Stimulated activated CD8-positive, alpha-beta memory T cell treated with anti-CD3 and anti-CD28 coated beads, Interleukin-4, amount 100 ng/mL, for 4 hours (primary cell): ENCODE measurements at places on chromosomes 4 and X.

GRCh38 chrX:118633530-118633929, 93.9 kb upstream of the IL13RA1 start:
- no peak for DNase-seq

GRCh38 chr4:2834001-2834921, 9.4 kb upstream of the ADD1 start:
- DNase-seq = no peak

DNA sequence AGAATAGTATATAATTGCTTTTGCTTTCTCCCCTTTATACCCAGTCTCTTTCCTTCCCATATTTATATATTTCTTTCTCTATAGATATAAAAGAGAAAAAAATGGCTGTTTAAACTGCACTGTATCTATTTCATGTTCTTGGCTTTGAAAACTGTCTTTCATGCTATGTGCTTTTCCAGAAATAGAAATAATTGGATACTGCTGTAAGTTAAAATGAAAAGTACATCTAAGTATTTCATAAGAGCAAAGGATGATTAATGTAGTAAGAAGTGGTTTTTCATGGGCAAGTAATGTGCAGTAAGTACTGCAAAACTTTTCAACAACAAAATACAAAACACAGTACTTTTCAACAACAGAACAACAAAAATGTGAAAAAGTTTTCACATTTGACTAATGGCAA, 237.9 kb downstream of the SNCA start:
- no peak for DNase-seq

DNA sequence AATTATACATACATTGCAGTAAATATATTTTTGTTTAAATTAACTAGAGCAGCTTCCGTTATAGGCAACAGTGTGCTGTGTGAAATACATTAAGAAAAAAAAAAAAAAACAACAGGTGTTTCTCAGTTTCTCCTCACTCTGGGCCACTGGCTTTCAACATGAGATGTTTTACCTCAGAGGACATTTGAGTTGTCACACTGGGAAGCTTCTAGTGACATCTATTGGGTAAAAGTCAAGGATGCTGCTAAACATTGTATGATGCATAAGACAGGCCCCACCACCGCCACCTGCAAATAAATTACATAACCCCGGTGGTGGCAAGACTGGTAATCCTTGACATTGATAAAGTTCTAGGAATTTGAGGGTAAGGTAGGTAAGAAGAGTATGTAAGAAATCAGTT, 1512.2 kb downstream of the C4orf33 start:
- no peak for DNase-seq

DNA sequence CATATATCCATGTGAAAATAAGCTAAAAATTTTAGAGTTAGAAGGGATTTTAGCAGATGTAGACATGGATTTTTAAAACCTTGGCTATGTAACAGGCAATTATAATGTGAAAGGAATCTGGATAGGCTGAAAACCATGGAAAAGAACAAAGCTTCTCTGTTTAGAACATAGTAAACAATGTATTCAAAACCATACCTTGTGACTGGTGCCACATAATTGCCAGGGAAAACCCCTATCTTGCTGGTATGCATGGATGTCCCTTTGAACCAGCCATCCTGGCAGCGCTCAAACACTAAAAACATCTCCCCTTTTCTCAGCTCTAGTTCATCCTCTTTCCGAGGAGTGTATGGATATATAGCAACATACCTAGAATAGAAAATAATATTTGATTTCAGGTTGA, 110.6 kb upstream of the CBR4 start:
- DNase-seq = no peak

DNA sequence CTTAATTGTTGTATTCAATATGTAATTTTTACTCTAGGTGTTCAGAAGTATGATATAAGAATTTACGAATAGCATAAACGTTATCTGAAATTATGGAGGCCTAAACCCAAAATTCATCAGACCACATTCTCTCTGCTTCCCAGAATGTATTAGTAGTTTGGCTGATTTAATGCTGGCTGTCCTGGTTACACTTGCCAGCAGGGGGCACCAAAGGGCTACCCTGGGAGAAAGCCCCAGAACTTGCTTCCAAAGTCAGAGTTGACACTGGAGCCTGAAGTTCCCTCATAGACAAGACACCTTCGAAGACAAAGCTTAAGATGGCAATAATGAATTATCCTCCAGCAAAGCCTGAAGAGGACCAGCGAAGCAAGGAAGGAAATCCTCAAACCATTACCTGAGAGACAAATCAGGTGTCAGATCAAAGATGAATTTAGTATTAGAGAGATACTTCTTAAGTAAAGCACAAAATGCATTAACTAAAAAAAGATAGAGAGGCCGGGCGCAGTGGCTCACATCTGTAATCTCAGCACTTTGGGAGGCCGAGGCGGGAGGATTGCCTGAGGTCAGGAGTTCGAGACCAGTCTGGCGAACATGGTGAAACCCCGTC, 11.3 kb upstream of the ANOS1 start:
- DNase-seq = peak; percentile 7

GRCh38 chrX:24372021-24372763, 11.8 kb downstream of the SUPT20HL1 start:
- no peak for DNase-seq

- DNase-seq = no peak
These were observed 246.4 kb downstream of the FBXW7 start for GRCh38 chr4:152289541-152289940.

DNA sequence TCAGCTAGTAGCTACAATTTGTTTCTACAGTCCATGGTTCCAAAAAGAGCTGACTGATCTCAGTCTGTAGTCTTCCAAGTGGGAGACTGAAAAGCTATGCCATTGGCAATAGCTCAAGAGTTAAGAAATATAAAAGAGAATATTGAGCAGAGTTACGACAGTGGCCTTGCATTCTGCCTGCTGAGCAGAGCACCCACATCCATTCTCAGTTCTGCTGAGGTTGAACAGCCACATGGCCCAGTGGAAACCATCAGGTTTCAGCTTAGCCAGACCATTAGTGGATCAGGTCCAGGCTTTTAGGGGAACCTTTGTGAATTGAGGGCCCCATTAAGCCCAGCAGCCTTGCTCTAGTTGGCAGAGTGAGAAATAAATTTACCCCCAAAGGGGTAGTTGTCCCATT, 28.1 kb downstream of the ZNF81 start:
- no peak for DNase-seq

GRCh38 chrX:131729295-131729694, 185.4 kb downstream of the OR13H1 start:
- peak; percentile 63 for DNase-seq

GRCh38 chrX:84339507-84340364, 151.7 kb upstream of the RPS6KA6 start:
- no peak for DNase-seq

GRCh38 chr4:1943928-1944327, 64.8 kb downstream of the NELFA start:
- no peak for DNase-seq

DNA sequence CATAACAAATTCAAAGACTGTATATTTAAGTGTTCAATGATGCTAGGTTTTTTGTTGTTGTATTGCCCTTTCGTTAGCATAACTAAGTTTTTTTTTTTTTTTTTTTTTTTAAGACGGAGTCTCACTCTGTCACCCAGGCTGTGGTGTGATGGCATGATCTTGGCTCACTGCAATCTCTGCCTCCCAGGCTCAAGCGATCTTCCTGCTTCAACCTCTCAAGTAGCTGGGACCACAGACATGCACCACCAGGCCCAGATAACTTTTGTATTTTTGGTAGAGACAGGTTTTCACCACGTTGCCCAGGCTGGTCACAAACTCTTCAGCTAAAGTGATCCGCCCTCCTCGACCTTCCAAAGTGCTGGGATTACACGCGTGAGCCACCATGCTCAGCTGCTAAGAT, 7.0 kb downstream of the SH3BGRL start:
- no peak for DNase-seq

DNA sequence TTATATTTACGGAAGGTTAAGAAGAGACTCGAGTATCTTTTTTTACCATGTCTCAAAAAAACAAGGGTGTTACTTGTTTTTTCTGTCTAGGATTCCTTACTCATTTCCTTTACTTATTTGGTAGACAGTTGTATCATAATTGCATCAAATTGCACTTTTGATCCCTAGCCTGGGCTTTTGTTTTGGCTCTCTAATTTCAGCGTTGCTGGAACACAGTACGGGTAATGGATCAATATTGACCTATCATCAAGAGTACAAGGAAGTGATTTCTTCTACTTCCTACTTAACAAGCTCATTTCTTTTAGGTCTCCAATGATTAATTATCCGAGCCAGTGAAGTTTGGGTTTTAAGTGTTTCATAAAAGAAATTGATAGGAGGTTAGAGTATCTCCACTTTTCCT, 16.8 kb downstream of the AIMP1 start:
- no peak for DNase-seq

DNA sequence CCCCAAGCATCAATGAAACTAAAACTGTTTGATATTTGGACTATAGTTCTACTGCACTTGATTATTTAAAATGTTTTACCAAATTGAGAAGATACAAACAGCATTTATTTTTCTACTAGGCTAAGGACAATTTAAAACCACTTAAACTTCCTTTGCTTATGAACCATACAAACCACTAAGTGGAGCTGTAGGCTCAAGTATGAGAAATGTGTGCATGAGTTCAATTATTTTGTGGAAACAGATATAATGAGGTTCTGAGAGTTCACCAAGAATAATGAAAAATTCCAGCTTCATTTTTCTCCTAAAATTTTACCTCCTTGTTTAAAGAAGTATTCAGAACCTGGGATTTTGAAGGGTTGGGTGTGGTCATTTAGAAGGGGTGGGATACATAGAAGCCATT, 63.1 kb downstream of the SERPINA7 start:
- DNase-seq = no peak

- DNase-seq = no peak
These were observed 34.0 kb downstream of the ETDB start for GRCh38 chrX:135086197-135086854.

GRCh38 chrX:39730662-39731329, 367.0 kb downstream of the BCOR start:
- DNase-seq = no peak

DNA sequence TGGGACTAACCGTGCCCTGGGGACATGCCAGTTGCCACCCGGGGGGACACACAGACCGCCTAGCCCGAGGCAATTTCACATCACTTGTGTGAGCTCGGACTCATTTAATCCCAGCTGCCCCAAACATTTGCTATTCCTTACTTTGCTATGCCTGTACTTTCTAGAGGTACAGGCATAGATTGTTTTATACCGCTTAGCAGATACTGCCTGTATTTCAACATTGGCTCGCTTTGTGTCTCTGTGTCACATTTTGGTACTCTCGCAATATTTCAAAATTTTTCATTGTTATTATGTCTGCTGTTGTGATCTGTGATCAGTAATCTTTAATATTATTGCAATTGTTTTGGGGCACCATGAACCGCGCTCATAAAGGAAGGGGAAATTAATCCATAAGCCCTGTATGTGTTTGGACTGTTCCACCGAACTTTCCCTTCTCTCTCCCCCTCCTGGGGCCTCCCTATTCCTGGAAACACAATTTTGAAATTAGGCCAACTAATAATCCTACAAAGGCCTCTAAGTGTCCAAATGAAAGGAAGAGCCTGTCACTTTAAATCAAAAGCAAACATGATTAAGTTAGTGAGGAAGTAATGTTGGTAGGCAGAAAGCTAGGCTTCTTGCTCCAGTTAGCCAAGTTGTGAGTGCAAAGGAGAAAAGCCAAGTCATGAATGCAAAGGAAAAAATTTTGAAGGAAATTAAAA, 568 bp upstream of the CASP6 start:
- DNase-seq = no peak

DNA sequence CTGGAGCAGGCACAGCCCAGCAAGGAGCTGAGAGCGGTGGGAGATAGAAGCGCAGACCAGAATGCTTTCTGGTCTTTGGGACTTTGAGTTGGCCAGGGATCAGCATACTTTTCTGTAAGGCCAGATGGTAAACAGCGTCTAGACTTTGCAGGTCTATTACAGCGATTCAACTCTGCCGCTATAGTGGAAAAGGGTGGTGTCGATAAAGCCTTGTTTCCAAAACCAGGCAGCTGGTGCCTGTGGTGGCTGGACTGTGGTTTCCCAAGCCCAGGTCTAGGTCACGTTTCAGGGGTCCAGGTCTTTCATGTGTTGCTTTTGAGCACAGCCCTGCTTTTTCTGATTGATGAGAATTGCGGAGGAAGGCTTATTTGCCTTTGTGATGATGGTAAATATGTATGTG, 40.1 kb downstream of the HTT-AS start:
- no peak for DNase-seq

DNA sequence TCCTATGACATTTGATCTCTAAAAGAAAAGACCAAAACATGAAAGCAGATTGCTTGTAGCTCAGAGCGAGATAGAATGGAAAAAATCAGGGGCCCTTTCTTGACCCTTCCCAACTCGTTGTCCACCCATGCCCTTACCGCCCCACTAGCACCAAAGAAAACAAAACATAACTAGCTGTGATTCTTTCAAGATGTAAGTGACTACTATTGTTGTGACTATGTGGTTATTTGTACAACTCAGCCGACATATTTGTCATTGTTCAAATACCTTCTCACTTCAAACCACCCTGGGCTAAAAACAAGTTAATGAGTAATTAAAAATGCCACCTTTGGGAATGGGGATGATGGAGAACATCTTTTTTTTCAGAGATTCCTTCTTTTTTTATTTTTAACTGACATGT, 171.2 kb upstream of the GPC4 start:
- DNase-seq = no peak

- no peak for DNase-seq
These were observed 170.3 kb upstream of the KIT start for GRCh38 chr4:54487491-54487890.

DNA sequence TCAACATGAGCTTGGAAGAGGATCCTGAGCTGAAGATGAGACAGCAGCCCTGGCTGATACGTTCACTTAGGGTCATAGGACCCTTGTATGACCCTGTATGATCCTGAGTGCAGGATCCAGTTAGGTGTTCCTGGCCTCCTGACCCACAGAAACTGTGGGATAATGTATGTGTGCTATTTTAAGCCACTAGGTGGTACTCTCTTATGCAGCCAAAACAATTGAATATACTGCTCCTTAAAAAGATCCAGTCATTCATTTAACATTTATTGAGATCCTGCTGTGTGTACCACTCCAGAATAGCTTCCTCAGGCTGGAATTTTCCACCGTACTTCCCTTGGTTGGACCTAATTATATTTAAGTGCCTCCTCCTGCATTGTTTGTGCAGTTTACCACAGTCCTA, 167.1 kb downstream of the AMELX start:
- DNase-seq = no peak

DNA sequence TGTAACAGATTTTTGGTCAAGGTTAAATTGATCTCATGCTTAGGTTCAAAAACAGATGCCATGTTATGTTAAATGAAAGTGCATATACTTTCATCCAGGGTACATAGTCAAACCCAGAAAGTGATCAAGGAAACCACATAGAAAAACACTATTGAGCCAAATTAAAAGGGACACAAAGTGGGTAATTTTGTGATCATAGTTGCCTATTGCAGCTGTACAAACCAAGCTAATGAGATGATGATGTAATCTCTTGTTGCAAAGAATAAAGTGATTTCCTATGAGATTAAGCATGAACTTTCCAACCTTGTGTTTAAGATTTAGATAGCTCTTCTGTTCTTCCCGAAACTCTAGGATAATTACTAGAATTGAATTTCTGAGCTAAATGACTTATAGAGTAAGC, 20.2 kb upstream of the LIMCH1 start:
- DNase-seq = no peak

GRCh38 chr4:39044956-39045826, 13.0 kb upstream of the TMEM156 start:
- no peak for DNase-seq
